Smooth muscle cell of bladder (primary cell): ENCODE measurements at places on chromosomes 11 and 22. TPM values are rescaled to one million over a fixed set of nuclear protein-coding genes. Genes with fewer than 3 reads are reported as not detected.

NXPE4 gene
- total RNA-seq = not detected in 2 replicates

MRGPRE gene
- not detected in 2 replicates for total RNA-seq

CHST1 gene
- 0.14 and 0.37 TPM in 2 replicates for total RNA-seq

FGF4 gene
- total RNA-seq = not detected in 2 replicates

MMP8 gene
- under 0.01 TPM in 1 of 2 replicates, not detected in the other for total RNA-seq

GAL3ST1 gene
- total RNA-seq = 0.18 and 0.43 TPM in 2 replicates

OR1S1 gene
- total RNA-seq = not detected in 2 replicates

FAM180B gene
- 0.09 TPM in 1 of 2 replicates, not detected in the other for total RNA-seq

CARD16 gene
- total RNA-seq = 25.2 and 38.7 TPM in 2 replicates

UBQLN3 gene
- under 0.01 and 0.14 TPM in 2 replicates for total RNA-seq

PLA2G3 gene
- 0.57 TPM in 1 of 2 replicates, not detected in the other for total RNA-seq

C11orf42 gene
- total RNA-seq = not detected in 2 replicates

ANO9 gene
- not detected in 2 replicates for total RNA-seq

CHRM1 gene
- not detected in 2 replicates for total RNA-seq

LRRC4C gene
- 0.09 and 0.14 TPM in 2 replicates for total RNA-seq

GPHA2 gene
- total RNA-seq = not detected in 2 replicates

POU2AF2 gene
- total RNA-seq = not detected in 2 replicates

IFITM1 gene
- 49.6 and 79.5 TPM in 2 replicates for total RNA-seq

RTN4RL2 gene
- total RNA-seq = 0.09 TPM in 1 of 2 replicates, not detected in the other

PATL1 gene
- 4.1 and 5.3 TPM in 2 replicates for total RNA-seq

RAG1 gene
- 0.14 and 0.18 TPM in 2 replicates for total RNA-seq

THAP12 gene
- total RNA-seq = 32.1 and 33.7 TPM in 2 replicates

EMID1 gene
- 0.37 and 1.00 TPM in 2 replicates for total RNA-seq

CD248 gene
- 60.8 and 63.9 TPM in 2 replicates for total RNA-seq

SLC37A4 gene
- total RNA-seq = 6.0 and 7.3 TPM in 2 replicates

C1QTNF4 gene
- 0.09 TPM in 1 of 2 replicates, not detected in the other for total RNA-seq

DDX10 gene
- total RNA-seq = 34.9 and 70.3 TPM in 2 replicates

NAALAD2 gene
- 0.14 and 0.28 TPM in 2 replicates for total RNA-seq

CTSF gene
- total RNA-seq = 15.9 and 21.3 TPM in 2 replicates

VSIG10L2 gene
- total RNA-seq = 0.14 TPM in 1 of 2 replicates, not detected in the other

PNPLA5 gene
- not detected in 2 replicates for total RNA-seq

OR4A16 gene
- not detected in 2 replicates for total RNA-seq

IGSF9B gene
- 0.37 TPM in 1 of 2 replicates, not detected in the other for total RNA-seq

CSF2RB gene
- total RNA-seq = 0.09 TPM in 1 of 2 replicates, not detected in the other

SOX10 gene
- not detected in 2 replicates for total RNA-seq

TXNRD2 gene
- total RNA-seq = 18.5 and 21.9 TPM in 2 replicates

GSTT2 gene
- 0.09 and 0.14 TPM in 2 replicates for total RNA-seq

RPS6KA4 gene
- 24.7 and 28.3 TPM in 2 replicates for total RNA-seq

PRR33 gene
- total RNA-seq = not detected in 2 replicates

FZD4 gene
- 30.6 and 33.7 TPM in 2 replicates for total RNA-seq

CCDC89 gene
- total RNA-seq = 3.3 and 4.3 TPM in 2 replicates

YPEL1 gene
- total RNA-seq = 1.1 and 2.1 TPM in 2 replicates

RFPL2 gene
- not detected in 2 replicates for total RNA-seq

LDHAL6A gene
- not detected in 2 replicates for total RNA-seq

KRTAP5-7 gene
- not detected in 2 replicates for total RNA-seq

FOLR2 gene
- total RNA-seq = not detected in 2 replicates

DEFB131B gene
- total RNA-seq = not detected in 2 replicates

TRPT1 gene
- total RNA-seq = 40.5 and 40.7 TPM in 2 replicates

OR4A47 gene
- total RNA-seq = not detected in 2 replicates

SAMM50 gene
- 46.9 and 49.6 TPM in 2 replicates for total RNA-seq

C22orf15 gene
- total RNA-seq = 3.0 and 4.3 TPM in 2 replicates

C11orf16 gene
- total RNA-seq = not detected in 2 replicates

GAB4 gene
- not detected in 2 replicates for total RNA-seq
